ENCODE measurements at places on chromosomes 12 and 14. TPM values are rescaled to one million over a fixed set of nuclear protein-coding genes. Genes with fewer than 3 reads are reported as not detected.

Gene PLA2G1B
- not detected for total RNA-seq

Gene TPH2
- total RNA-seq, result not detected

Gene CEBPE
- 0.21 TPM for total RNA-seq

Gene KLRG1
- 7.6 TPM for total RNA-seq

Gene PLBD1
- 0.15 TPM for total RNA-seq

Gene CD163L1
- total RNA-seq, result not detected

Gene INHBC
- total RNA-seq, result not detected

Gene LRP1-AS
- total RNA-seq, result not detected

Gene SYCP3
- total RNA-seq, result 0.17 TPM

Gene DEGS2
- total RNA-seq, result 0.23 TPM

Gene KLHL33
- total RNA-seq, result 0.11 TPM

Gene IFNG-AS1
- total RNA-seq, result 0.46 TPM

Gene CCDC184
- total RNA-seq, result 0.95 TPM

Gene HOXC10
- not detected for total RNA-seq

Gene PTCSC3
- not detected for total RNA-seq

Gene GUCY2C
- total RNA-seq, result not detected

Gene RTN1
- not detected for total RNA-seq

Gene FLRT2
- total RNA-seq, result not detected

Gene ATL1
- 0.73 TPM for total RNA-seq

Gene C14orf180
- not detected for total RNA-seq

Gene NPFF
- total RNA-seq, result not detected

Gene DBX2
- not detected for total RNA-seq

Gene NEUROD4
- total RNA-seq, result not detected

Gene TMEM229B
- 1.5 TPM for total RNA-seq

Gene ANKRD33
- total RNA-seq, result not detected

Gene TAS2R13
- total RNA-seq, result 0.10 TPM

Gene CLEC6A
- not detected for total RNA-seq

Gene GLIPR1L1
- not detected for total RNA-seq

Gene NFATC4
- 0.93 TPM for total RNA-seq

Gene NR4A1
- total RNA-seq, result 46.1 TPM

Gene GEMIN2
- total RNA-seq, result 21.3 TPM

Gene TC2N
- total RNA-seq, result 14.6 TPM

Gene ADCY4
- 1.3 TPM for total RNA-seq

Gene LRRC43
- total RNA-seq, result 0.11 TPM

Gene KNTC1
- 97.8 TPM for total RNA-seq

Gene GYS2
- total RNA-seq, result not detected

Gene SIX4
- total RNA-seq, result 0.17 TPM

Gene AKAP6
- total RNA-seq, result 1.3 TPM

Gene GLS2
- total RNA-seq, result 2.5 TPM

Gene GPR84
- 0.11 TPM for total RNA-seq

Gene FGD6
- total RNA-seq, result 1.6 TPM

Gene MMP19
- total RNA-seq, result not detected

Gene CARMIL3
- total RNA-seq, result 1.5 TPM

Gene LYSET
- 18.8 TPM for total RNA-seq

Gene RD3L
- total RNA-seq, result not detected

Gene FERMT2
- total RNA-seq, result 3.6 TPM

Gene COCH
- total RNA-seq, result 3.1 TPM

Gene ASB2
- 68.2 TPM for total RNA-seq

Gene ALDH1L2
- total RNA-seq, result 2.2 TPM

Gene IGF1
- 0.80 TPM for total RNA-seq

Gene TBX5
- not detected for total RNA-seq

Gene KLRC2
- 6.3 TPM for total RNA-seq

Gene SUSD6
- total RNA-seq, result 56.9 TPM

Gene GPX2
- not detected for total RNA-seq

Gene CRACR2A
- 33.5 TPM for total RNA-seq

Gene RAB2B
- total RNA-seq, result 23.1 TPM

Gene KLHL42
- total RNA-seq, result 15.2 TPM

Gene MGP
- total RNA-seq, result not detected

Measured in activated CD8-positive, alpha-beta memory T cell treated with anti-CD3 and anti-CD28 coated beads for 36 hours (primary cell).